ENCODE measurements at places on chromosomes 3 and 15.
A peak's percentile ranks its signal among the peaks of the same experiment; 100 is the strongest.

- DNase-seq, result no peak
Observed at GRCh38 chr3:145058483-145058882, 1086.9 kb downstream of the DIPK2A start.

DNA sequence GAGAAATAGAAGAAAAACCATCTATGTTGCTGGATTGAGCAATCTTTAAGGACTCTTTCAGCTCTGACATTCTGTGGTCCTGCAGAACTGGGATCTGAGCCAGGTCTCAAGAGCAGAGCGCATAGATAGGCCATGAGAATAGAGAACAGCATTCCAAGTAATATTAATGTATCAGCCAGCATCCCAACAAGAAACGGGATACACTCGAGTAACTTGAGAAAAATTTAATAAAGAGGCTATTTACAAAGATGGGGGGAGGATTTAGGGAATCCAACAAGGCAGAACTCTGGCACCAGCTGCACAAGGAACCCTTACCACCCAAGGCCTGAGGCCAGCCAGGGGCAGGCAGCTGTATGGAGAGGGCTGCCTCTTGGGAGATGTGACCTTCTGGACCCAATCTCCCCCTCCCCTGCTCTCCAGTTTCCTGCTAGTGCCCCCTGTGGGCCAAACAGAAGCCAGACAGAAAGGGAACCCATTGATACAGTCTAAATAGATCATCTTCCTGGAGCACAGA lies 8.2 kb downstream of the TMOD2 start:
- peak; percentile 81 for DNase-seq

GRCh38 chr3:64380546-64380945 lies 155.3 kb upstream of the PRICKLE2 start:
- no peak for DNase-seq

DNA sequence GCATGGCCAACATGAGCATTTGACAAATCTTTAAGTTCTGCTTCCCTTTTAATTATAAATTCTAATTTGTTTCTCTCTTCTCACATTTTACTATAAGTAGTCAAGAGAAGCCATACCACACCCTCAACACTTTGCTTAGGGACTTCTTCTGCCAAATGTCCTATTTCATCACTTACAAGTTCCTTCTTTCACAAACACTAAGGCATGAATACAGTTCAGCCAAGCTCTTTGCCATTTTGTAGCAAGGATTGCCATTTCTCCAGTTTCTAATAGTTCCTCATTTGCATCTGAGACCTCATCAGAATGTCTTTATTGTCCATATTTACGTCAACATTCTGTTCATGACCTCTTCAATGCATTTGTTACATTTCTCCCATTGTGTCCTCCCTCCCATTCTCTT lies 29.4 kb downstream of the SLC22A14 start:
- DNase-seq, result no peak

DNA sequence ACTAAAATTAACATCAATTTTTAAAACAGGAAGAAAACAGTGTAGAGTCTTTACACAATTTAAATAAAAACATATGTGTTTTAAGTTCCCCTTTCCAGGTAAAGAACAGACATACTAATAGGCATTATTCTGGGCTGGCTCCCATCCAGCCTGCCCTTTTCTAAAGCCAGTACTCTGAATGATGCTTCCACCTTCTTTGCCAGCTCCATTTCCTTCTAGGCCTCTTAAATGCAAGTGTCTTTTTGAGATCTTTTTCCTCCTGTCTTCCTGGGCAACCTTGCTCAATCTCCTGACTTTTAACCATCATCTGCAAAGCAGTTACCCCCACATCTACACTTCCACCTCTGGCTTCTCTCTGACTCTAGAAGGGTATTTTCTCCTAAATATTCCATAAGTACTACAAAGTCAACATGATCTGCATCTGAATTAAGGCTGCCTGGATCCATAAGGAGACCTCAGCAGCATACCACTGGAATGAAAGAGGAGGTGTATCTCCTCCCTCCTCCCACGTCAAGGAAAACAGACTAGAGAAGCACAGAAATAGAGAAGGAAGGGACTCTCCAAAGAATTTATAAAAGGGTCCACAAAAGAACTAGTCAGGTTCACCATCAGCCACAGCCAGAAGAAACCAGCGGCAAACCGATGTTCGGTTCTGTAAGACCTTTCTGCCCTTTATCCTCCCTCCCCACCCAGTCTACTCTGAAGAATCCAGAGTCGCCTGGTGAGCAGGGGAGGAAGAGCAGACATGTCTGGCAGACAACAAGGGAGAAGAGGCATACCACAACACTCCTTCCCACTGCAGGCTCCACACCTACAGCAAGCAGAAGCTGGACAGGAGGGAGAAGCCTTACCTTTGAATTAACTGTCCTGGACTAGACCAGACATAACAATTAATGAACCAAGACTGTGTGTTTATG lies 47.1 kb downstream of the GOLIM4 start:
- no peak for DNase-seq

GRCh38 chr3:50248387-50248786 lies 12.4 kb downstream of the GNAI2 start:
- DNase-seq, result no peak

GRCh38 chr3:61574854-61575253 lies 13.5 kb downstream of the PTPRG start:
- peak; percentile 91 for DNase-seq
